ENCODE measurements at places on chromosomes 3 and 15. TPM values are rescaled to one million over a fixed set of nuclear protein-coding genes. Genes with fewer than 3 reads are reported as not detected.

Gene SPATA12
- total RNA-seq: not detected

DNA sequence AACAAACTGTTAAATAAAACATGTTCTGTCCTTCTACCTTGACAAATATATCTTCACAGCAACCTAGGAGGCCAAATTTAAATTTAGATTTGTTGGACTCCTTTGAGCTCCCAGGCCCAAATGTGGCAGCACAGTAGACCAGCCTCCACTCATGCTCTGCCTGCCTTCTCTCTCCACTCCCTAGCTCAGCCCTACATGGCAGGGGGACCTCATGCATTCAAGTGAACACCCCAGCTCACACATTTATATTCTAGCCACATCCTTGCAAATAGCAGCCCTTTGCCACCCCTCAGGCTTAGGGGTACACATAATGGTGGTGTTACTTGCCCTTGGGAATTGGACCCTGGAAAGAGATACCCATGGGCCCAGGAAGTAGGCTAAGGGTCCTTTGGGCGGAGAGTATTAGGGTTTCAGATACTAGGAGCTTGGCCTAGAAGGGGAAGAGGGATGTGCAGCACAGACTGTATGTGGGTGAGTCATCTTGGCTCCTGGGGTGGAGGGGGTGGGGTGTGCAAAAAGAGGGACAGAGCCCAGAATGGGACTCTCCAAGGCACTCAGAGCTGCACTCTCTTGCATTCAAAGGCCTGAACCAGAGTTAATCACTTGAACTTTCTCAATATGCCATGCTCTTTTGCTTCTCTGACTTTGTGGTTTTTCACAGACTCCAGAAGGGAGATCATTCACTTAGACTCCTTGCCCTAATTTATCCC lies 268.4 kb upstream of the ROPN1 start:
- peak; percentile 45 for DNase-seq

- DNase-seq: no peak
Measured at GRCh38 chr3:153111016-153111415, 51.0 kb upstream of the RAP2B start.

DNA sequence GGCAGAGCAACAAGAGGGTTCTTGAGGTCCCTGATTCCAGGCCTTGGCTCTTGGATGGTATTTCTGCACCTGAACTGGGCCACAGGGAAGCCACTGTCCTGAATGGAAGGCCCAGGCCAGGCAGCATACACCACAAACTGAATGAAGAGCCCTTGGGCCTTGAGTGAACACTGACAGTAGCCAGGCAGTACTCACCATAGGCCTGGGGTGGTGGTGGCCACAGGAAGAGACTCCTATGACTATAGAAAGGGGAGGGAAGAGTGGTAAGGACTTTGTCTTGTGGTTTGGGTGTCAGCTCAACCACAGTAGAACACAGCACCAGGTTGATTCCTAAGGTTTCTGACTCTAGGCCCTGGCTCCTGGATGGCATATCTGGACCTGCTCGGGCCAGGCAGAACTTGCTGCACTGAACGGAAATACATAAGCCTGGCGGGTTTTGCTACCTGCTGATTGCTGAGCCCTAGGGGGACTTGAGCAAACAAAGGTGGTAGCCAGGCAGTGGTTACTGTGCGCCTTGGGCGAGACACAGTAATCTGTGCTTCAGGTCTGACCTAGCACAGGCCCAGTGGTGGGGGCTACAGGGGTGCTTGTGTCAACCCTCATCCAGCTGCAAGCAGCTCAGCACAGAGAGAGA lies 241.4 kb downstream of the ISL2 start:
- DNase-seq: no peak

DNA sequence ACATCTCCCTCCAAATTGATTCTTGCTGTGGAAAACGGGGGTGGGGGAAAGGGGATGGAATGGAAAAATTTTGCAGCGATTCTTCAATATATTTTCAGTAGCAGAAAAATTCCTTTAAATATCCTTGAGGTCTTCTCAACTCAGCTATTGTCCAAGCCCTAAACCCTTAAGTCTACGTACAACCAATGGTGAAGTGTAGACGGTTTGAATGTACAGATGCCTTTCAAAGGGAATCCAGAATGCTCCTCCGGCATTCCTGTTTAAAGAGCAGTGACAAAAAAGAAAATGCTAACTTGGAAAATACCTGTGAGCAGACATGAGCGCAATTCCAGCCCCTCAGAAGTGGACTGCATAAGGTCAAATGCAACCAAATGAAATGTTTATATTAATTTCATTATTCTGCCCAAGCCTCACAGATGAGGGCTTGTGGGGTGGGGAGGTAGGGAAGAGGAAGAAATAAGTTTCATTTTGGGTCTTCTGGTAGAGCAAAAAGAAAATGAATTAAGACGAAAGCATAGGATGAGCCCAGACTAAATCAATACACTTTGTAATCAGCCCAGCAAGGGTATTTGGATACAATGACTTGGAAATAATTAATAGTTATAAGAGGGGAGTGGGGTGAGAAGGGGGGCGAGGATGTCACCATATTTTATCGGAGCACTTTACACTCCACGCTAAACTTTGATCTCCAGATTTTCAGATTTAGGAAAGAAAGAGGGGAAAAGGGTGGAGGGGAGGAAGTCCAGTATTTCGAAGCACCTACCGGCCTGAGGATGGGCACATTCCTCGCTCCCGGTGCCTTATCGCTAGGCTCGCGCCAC lies 2.7 kb downstream of the FOXP1 start:
- no peak for DNase-seq

GRCh38 chr15:68561171-68561900 lies 17.5 kb upstream of the CORO2B start:
- no peak for DNase-seq

GRCh38 chr3:49471856-49472495 lies 1.9 kb downstream of the DAG1 start:
- no peak for DNase-seq

DNA sequence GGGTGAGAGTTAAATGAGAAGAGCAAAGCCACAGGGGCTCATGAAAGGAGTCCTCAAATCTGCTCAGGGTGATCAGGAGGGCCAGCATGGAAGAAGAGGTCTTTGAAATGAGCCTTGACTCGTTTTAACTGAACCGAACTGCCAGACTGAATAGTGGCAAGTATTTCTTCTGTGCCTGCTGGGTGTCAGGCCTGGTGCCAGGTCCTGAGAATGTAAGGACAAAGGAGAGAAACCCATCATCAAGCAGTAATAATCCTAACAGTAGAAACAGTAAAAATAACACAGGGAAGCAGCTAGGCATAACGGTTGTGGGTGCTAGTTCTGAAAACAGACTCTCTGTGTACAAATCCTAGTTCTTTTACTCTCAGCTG lies 40.4 kb upstream of the SMAD3 start:
- DNase-seq: no peak

- no peak for DNase-seq
Measured at GRCh38 chr15:87142096-87142495, 1062.4 kb downstream of the AGBL1 start.

DNA sequence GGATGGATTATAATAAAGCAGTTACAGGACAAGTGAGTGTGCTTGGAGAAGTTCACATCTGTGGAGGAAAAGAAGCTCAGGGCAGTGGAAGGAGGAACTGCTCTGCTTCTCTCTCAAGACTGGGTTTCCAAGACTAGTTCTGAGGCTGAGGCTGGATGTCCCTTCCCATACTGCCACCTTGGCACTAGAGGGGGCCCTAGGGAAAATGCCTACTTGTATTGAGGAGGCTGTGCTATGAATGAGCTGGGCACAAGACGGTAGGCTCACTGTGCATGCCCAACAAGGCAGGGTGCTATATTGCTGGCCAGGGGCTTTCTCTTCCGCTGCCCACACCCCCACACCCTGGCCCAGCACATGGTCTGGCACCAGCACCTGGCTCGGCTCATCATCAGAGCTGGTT lies 65.2 kb downstream of the SLCO2A1 start:
- no peak for DNase-seq

- no peak for DNase-seq
Measured at GRCh38 chr15:90414408-90415028, 26.5 kb downstream of the IQGAP1 start.

Gene EFHB
- not detected for total RNA-seq

Gene STARD5
- 1.00 TPM for total RNA-seq

DNA sequence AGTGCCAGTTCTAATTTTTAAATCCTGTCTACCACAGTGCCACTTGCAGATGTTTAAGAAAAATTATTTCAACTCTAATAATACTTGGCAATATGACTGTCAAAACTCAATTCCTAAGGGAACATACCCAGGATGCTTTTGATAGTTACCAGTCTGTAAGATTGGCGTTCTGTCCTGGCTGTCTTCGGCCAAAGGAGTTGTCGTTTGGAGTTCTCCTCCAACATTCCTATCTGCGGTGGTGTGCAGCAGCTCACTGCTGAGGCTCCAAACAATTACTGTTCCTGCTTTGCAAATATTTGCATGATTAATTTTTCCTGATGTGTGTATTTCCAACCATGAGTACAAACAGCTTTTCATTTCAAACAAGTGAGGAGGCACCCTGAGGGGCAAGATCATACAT lies 330.8 kb upstream of the DPH6 start:
- DNase-seq: no peak

DNA sequence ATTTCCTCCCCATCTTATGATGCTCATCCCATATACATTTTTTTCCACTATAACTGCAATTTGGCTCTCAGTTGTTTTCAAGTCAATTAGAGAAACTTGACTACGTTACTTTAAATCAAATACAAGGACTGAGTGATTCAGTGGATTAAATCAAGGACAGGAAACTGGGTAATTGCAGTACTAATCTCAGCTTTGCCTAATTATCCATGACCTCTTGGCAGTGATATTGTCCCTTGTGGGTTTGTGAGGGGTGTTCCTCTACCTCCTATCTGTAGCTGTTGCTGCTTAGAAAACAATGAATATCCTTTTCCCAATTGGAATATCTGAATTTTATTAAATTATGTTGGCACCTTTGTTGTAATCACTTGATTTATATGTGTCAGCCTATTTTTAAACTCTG lies 79.4 kb downstream of the ZPLD1 start:
- no peak for DNase-seq

DNA sequence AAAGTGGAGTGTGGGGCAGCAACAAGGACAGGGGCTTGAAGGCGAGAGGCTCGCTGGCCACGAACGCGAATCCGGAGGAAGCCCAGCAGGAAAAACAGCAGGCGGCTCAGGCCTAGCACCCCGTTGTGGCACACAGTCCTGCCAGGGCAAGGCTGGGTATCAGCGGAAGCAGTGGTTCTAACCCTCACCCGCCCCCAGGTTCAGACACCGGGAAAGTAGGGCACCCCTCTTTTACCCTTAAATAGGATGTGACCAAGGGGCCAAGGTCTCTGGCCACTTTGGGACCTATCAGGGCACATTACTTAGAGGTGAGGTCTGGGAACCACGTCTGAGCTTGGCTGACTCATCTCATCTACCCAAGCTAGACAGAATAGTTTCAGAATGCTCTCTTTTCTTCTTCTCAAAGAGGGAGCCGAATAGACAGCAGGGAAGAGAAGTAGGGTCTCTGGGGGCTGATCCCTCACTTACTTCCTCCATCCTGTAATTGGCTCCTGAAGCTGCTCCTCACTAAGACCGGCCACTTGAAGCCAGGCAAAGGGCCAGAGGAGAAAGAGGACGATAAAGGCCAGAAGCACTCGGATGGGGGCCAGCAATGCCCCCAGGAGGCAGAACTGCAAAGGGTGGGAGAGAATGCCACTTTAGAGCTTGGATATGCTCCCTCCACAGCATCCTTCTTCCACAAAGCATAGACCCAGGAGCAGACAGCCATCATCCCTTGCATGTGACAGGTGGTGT lies 1.7 kb downstream of the LPCAT4 start:
- no peak for DNase-seq

DNA sequence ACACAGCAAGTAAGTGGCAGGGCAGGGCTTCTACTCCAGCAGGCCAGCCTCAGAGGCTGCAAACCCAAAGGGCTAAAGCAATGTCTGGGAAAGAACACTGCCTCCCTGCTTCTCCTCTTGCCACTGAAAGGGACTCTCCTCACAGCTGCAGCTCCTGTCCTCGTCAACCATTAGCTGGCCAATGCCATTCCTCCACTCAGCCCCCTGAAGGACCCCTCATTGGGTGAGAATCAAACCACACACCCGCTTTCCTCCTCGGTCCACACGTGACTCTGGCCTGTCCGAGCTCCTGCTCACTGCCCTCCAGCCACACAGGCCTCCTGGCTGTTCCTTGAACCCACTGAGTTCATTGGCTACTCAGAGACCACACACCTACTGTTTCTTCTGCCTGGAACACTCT lies 253.7 kb upstream of the TLE3 start:
- DNase-seq: no peak

- DNase-seq: no peak
Measured at GRCh38 chr15:28919201-28919635, 33.4 kb downstream of the APBA2 start.

Gene RASL12
- total RNA-seq: 32.3 TPM

GRCh38 chr15:65305150-65305758 lies 777 bp downstream of the RNU5B-1 start:
- DNase-seq: no peak

Gene TRPM7
- 33.3 TPM for total RNA-seq

DNA sequence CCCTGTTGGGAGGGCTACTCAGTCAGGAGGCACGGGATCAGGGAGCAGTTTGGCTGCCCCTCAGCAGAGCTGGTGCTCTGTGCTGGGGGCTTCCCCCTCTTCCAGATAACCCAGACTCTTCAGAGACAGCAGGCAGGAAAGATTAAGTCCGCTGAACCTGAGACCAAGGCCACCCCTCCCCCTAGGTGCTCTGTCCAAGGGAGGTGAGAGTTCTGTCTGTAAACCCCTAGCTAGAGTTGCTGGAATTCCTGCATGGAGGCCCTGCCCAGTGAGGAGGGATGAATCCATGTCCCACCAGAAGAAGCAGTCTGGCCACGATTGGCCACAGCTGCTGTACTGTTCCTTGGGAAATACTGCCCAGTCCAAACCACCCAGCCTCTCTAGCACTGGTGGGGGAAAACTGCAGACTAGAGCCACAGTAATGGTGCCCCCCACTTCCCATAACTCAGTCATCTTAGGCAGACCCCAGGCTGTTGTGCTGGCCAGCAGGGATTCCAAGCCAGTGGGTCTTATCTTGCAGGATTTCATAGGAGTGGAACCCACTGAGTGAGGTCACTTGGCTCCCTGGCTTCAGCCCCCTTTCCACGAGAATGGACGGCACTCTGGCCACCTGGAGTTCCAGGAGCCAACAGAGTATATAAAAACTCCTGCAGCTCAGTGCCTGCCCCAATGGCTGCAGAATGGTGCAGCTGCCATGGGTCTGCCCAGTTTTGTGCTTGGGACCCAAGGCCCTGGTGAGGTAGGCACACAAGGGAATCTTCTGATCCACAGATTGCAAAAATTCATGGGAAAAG lies 42.9 kb downstream of the NPAP1 start:
- no peak for DNase-seq

Gene RBP2
- total RNA-seq: not detected

Gene TSPAN3
- total RNA-seq: 149 TPM

DNA sequence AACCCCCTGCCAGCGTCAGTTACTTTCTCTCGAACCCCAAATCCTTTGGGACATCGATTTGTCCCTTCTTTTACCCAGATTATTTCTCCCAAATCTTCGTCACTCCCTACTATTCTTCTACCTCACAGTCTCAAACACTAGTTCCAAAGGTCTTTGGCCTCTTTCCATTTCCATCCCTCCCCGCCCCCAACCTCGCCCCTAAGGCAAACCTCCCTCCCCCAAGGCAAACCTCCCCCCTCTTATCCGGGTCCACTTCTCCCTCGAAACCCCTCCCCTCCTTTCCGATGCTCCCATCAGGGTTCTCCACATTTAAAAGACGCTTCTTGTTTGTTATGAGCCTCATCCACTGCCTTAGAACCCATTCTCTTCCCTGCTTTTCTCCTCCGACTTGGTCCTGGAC lies 583 bp downstream of the EAF1 start:
- DNase-seq: no peak

- DNase-seq: no peak
Measured at GRCh38 chr3:120708408-120708807, 26.4 kb upstream of the HGD start.
